ENCODE measurements at places on chromosomes 12 and 14.

DNA sequence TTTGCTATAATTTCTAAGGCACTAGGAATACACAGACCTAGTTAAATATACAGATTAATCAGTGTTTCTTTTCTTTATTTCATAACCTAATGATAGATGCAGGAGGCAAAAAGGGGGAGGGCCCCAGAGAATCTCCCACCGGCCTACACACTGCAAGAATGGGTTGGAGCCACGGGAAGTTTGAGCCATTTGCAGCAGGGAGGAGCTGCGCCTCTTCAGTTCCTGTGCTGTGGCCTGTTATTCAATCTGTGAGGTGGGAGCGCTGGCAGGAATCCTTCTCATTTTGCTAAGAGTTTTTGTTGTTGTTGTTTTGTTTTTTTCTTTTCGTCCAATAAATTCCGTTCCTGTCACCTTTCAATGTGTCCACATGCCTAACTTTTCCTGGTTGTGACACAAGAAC lies 251.3 kb upstream of the RPL10L start:
- DNase-seq = no peak

GRCh38 chr12:109760031-109760929 lies 46.7 kb downstream of the FAM222A start:
- DNase-seq = no peak

DNA sequence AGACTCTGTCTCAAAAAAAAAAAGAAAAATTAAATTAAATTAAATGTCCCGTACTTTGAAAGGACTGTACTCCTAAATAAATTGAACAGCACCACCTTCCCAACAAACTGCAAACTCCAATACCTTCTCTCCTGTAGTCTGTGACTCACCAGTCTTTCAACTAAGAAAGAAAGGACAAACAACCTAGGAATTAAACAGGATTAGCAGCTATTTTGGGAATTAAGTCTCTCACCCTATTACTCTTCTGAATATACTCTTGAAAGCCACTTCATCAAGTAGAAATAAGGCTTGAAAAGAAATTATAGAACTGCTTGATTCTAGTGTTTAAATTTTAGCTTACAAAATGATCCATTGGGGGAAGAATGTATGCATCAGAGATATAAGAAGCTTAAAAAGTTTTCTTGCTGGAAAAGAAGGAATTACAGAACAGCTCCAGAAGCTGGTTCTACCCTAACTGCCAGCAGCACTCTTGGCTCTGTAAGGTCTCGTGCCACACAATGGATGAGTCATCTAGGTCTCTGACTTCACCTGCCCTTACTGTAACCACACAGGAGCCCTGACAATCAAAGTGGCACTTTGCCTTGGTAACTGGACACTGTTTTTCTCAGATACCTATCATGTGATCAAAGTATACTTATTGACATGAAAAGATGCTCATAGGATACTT lies 57.0 kb upstream of the CERS5 start:
- DNase-seq = no peak

GRCh38 chr14:55382483-55382882 lies 29.1 kb downstream of the ATG14 start:
- DNase-seq = no peak

DNA sequence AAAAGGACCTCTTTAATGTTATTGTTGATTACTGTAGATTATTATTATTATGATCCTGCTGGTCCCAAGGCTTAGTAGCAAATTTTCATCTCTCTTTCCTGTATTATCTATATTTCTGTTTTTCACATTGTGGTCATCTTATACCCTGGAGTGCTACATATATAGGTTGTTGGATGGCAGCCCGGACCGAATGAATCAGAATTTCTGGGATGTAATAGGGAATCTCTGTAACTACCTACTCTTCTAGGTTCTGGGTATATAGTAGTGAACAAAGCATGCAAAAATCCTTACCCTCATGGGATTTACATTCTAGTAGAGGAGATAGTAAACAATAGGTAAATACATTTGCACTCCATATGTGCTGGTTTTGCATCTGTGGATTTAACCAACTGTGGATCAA lies 31.4 kb downstream of the NUBPL start:
- DNase-seq = no peak
